Right ventricle myocardium inferior (tissue), 1 donor: ENCODE measurements at places on chromosomes 3 and 15. TPM values are rescaled to one million over a fixed set of nuclear protein-coding genes. Genes with fewer than 3 reads are reported as not detected.

The NEK11 gene
- total RNA-seq = 1.3 TPM

The RAD51 gene
- 2.0 TPM for total RNA-seq

The CLDN1 gene
- total RNA-seq = 0.46 TPM

The XPC gene
- 7.7 TPM for total RNA-seq

The STX19 gene
- not detected for total RNA-seq

The SPINK8 gene
- total RNA-seq = not detected

The PLCB2 gene
- total RNA-seq = 8.2 TPM

The SLC28A2 gene
- not detected for total RNA-seq

The NEK10 gene
- total RNA-seq = 9.8 TPM

The MIX23 gene
- 25.6 TPM for total RNA-seq

The GXYLT2 gene
- 9.8 TPM for total RNA-seq

The TMEM42 gene
- 8.8 TPM for total RNA-seq

The RBPMS2 gene
- 255 TPM for total RNA-seq

The RPL15 gene
- total RNA-seq = 1,001 TPM

The IP6K2 gene
- 29.3 TPM for total RNA-seq

The GOLGA6B gene
- not detected for total RNA-seq

The GALNT15 gene
- 5.8 TPM for total RNA-seq

The UBAP1L gene
- 1.5 TPM for total RNA-seq

The BDH1 gene
- 43.1 TPM for total RNA-seq

The CLDN16 gene
- total RNA-seq = not detected

The PIGB gene
- 3.2 TPM for total RNA-seq

The DBR1 gene
- total RNA-seq = 7.1 TPM

The GP5 gene
- not detected for total RNA-seq

The FBXO40 gene
- total RNA-seq = 182 TPM

The SPTBN5 gene
- total RNA-seq = 3.5 TPM

The GABRB3 gene
- 2.2 TPM for total RNA-seq

The ZNF662 gene
- 4.1 TPM for total RNA-seq

The FGF12 gene
- total RNA-seq = 340 TPM

The NRROS gene
- 3.1 TPM for total RNA-seq

The AGBL1 gene
- not detected for total RNA-seq

The OCA2 gene
- not detected for total RNA-seq

The MCF2L2 gene
- total RNA-seq = 0.22 TPM

The CCRL2 gene
- total RNA-seq = 1.2 TPM

The LOXL1 gene
- total RNA-seq = 15.9 TPM

The C3orf70 gene
- 2.0 TPM for total RNA-seq

The CLRN1 gene
- not detected for total RNA-seq

The CATSPER2 gene
- 0.54 TPM for total RNA-seq

The P2RY13 gene
- total RNA-seq = 1.0 TPM

The ZMYND10 gene
- total RNA-seq = not detected

The GTF2E1 gene
- total RNA-seq = 15.0 TPM

The PLS1 gene
- total RNA-seq = 2.5 TPM

The HGD gene
- not detected for total RNA-seq

The DNAJA4 gene
- 125 TPM for total RNA-seq

The CACNA2D3 gene
- 33.7 TPM for total RNA-seq
